ENCODE measurements at places on chromosomes 3 and 15.
A peak's percentile ranks its signal among the peaks of the same experiment; 100 is the strongest.

- DNase-seq, result no peak
Observed at GRCh38 chr3:126346466-126346865, 10.7 kb downstream of the KLF15 start.

GRCh38 chr15:48273049-48273448, 58.2 kb upstream of the DUT start:
- no peak for DNase-seq

- no peak for DNase-seq
Observed at GRCh38 chr3:101976473-101976872, 127.2 kb downstream of the NFKBIZ start.

DNA sequence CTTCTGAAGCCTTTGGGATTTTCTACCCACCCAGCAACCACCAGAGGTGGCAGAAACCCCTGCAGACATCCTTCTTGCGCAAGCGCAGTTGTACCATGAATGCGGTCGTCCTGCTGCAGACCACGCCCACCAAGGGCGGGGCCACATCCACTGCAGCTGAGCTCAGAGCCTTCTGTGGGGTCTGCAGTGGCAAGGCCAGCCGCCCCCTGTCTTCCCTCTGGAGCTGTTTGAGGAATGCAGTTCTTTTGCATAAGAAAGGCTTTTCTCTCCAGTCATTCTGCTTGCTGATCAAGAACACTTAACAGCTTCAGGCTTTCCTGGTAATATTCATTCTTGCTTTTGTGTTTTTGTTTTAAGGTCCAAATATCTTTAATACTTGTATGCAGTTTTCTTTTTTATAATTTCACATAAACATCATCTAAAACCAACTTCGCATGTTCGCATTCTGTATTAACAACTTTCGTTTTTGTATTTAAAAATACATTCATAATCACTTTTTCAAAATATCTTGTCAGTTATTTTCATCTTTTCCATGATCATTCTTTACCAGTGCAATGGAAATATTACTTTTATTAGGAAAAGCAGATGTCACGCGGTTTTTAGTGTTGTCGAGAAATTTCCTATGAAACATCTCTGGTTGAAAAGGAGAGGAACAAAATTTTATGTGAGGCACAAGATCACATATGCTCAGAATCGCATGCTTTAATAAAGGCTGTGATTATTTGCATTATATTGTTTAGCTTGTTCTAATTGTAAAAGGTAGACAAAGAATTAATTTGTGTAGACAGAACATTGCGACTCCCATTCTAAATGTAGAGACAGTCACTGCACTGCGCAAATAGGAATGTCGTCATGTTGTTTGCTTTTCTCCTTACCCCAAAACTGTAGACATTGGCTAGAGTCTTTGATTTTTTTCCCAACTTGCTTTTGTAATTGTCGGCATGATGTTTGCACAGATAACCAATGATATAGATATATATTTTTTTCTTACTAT, 98.1 kb upstream of the SNRPN start:
- no peak for DNase-seq

DNA sequence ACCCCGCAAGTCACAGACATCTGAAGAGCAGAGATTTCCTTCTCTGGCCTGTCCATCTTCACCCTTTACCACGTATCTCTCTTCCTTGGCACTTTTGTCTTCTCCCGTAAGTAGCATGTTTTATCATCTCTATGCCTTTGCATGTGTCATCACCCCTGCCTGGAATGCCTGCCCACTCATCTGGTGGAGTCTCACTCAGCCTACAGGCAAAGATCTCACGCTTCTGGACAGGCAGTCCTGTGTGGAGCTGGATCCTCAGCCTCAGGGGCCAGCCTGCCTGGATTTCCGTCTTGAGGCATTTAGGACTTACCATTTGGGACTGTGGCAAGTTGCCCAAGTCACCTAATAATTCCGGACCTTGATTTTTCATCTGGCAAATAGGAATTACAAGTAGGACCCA, 114.3 kb upstream of the CACNA2D3 start:
- DNase-seq, result no peak

- DNase-seq, result no peak
Observed at GRCh38 chr3:42214565-42215283, 51.3 kb downstream of the CCK start.

DNA sequence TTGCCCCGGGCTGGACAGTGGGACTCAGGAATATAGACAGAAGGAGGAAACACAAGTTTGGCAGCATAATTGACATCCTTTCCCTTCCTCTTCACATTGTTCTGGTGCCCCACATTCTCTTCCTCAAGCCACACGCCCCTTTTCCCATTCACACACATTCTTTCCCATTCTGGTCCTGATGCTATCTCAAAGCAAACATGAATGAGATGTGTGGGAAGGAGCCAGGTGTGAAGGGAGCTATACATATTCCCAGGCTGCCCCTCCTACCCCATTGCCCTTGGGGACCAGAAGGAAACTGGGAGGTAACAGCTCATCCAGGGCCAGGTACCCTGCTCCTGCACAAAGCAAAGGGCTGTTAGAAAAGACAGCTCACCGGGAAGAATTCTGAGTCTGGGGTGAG, 23.4 kb upstream of the CLK3 start:
- DNase-seq, result no peak

DNA sequence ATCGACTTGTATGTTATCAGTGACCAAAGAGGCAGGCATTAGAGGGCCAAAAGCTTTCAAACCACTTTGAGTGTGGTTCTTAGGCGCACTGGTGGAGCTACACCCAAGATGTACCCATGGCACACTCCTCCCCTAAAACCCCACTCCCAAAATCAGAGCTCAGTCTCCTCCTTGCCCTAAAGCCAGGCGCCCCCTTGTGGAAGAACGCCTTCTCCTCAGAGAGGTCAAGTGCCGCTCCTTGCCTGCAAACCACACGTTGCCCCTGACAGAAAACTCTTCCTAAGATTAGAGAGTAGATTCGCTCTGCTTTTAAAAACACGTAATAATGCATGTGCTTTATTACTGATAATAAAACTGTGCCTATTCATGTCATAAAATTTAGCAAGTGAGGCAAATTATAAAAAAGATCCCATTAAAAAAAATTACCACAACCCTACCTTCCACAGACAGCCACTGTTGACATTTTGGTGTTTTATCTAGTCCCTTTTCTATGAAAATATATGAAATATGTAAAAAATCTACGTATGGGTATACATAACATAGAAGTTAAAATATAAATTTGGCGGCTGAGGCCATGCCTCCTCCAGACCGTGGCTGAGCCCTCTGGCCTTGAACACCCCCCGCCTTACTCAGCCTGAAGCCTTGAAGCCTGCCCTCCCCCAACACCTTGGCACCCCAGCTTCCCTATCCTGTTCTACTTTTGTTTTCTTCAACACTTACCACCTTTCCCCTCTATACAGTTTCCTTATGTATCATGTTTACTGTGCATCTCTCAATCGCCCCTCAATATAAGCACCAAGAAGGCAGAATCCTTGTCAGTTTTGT, 33.5 kb downstream of the BCL2L10 start:
- DNase-seq, result peak; percentile 84

- peak; percentile 46 for DNase-seq
Observed at GRCh38 chr15:70095408-70096214, 2.1 kb downstream of the TLE3 start.

GRCh38 chr15:101058735-101059134, 139.6 kb downstream of the LRRK1 start:
- no peak for DNase-seq

DNA sequence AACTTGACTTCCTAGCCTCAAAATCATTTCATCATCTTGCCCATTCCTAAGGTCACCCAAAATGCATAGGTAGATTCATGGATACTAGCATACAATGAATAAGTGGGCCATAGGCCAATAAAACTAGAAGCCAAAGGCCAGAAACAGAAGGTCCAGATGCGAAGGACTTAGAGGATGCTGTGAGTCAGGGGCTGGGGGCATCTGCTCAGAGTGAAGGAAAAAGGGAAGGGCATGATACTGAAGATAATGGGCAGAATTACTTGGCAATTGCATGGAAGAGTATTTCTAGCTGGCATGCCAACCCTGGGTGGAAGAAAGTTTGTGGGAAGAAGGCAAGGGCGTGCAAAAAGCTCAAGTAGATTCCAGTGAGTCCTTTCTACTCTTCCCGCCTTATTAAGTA, 27.5 kb downstream of the ILDR1 start:
- DNase-seq, result no peak

GRCh38 chr3:12679468-12679867, 15.6 kb upstream of the RAF1 start:
- no peak for DNase-seq

DNA sequence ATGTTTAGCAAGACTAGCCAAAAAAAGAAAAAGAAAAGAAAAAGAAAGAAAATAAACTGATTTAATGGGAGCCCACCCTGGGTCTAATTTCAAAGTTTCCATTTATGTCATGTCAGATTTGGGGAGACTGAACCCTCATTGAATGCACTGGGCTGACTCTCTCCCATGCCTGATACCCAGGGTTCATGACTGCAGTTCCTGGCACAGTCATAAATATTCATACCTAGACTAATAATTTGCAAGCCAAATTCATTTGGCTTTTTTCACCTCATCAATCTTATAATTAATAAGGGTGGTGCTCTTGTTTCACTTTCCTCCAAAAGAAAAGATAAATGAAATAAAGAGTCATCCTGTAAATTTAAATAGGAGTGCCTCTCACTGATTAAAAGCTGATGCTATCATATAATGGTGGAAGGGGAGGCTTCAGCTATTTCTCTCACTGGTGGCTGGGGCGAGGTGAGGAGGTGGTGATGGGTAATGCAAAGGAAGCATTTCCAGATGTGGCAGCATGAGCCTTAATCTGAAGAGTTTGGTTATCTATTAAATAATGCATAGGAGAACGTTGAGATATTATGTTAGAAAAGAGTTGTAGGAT, 224.5 kb downstream of the MEIS2 start:
- DNase-seq, result no peak

GRCh38 chr3:146326875-146327543, 76.1 kb upstream of the PLSCR4 start:
- no peak for DNase-seq

- no peak for DNase-seq
Observed at GRCh38 chr15:71888797-71889196, 78.4 kb downstream of the NR2E3 start.

GRCh38 chr3:189833266-189833665, 202.1 kb downstream of the TP63 start:
- no peak for DNase-seq

DNA sequence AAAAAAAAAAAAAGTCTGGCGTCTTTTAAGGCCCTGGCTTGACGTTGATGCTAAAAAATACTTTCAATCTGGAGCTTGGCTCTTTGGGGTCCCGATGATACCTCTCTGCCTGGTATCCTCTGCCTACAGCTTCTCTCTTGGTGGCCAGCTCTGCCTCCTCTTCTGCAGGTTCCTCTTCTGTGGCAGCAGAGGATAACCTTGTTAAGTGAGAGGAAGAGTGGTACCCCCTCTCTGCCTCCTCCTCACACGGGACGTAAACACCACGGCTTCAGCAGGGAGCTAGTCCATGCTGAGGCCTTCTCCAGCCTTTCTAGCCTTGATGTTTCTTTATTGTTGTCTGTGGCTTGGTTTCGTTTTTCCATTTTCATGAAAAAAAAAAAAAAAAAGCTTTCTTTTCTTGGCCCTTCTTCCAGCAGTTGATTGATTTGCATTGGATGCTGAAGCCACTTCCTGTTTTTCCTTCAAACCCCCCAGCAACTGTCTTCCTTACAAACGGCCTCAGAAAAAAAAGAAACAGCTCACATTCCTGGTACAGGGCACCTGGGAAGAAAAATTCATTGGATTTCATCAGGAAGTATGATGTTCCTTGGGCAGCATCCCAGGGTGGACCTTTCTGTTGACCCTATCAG, 59.7 kb downstream of the RORA start:
- DNase-seq, result no peak

DNA sequence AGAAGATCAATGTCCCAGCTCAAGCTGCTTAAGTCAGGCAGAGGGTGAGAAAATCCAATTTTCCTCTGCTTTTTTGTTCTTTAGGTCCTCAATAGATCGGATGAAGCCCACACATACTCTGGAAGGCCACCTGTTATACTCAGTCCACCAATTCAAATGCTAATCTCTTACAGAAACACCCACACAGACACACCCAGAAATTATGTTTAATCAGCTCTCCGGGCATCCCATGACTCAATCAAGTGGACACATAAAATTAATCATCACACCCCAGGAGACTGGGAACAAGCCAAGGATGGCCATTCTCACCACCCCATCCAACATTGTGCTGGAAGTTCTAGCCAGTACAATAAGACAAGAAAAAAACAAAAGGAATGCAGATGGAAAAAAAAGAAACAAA, 67.8 kb upstream of the SLC24A5 start:
- no peak for DNase-seq

DNA sequence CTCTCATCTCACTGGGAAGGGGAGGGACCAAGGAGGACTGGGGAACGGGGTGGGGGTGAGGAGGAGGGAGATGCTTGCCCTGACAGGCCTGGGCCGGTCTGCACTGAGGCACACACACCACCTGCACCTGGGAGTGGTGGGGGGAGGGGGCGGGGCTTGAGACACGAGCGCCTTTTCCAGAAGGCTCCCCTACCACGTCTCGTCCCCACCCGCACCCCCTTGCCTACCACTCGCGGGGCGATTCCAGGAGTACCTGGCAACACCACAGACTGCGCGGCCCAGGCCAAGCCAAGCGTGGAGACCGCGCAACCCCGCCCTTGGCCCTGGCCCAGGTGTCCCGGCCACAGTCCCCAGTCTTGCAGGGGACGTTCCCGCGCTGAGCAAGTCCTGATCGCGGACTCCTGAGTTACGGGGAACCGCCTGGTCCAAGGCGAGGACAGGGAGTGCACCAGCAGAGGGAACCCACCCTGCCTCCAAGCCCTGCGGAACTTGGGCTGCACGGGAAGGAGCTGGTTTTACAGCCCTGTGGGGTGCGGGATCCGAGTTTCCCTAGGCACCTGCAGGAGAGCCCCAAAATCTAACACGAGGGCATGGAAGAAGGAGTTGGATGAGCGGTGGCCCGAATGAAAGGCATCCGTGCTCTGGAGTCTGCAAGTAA, 68.1 kb upstream of the SH3GL3 start:
- DNase-seq, result no peak

GRCh38 chr3:60351481-60351880, 899.8 kb downstream of the FHIT start:
- DNase-seq, result no peak

DNA sequence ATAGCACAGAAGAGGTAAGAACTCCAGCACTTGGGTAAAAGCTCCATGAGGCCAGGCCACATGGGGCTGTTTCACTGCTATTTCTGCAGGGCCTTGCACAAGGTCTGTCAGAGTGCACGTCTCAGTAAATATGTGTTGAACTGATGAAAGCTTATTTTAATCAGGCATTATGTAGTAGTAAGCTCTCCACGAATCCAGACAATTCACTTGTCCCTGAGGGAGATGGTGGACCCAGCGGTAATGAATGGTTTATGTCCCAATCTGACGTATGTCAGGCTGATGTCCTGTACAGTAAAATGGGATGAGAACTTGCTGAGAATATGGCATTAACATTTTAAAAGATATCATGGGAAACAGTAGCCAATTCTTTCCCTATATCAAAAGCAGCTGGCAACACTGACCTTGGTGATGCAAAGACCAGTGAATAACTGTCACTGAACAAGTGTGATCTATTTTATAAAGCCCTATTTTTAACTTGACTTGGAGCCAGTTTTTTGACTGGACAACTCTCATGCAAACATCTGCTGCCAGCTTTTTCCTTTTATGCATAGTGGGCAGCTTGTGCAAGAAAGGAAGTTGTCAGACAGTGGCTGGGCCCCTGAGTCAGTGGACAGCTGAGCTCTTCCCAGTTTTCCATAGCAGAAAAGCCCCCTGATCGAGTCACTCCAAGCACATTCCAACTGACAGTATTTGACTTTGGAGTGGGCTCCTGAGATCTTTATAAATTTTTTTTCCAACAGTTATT, 519.8 kb upstream of the MDFIC2 start:
- DNase-seq, result no peak

Measured in activated naive CD4-positive, alpha-beta T cell (primary cell).